ENCODE measurements at places on chromosomes 1 and 21. TPM values are rescaled to one million over a fixed set of nuclear protein-coding genes. Genes with fewer than 3 reads are reported as not detected.

BACE2 gene
- total RNA-seq: 1.8 TPM

F3 gene
- total RNA-seq: 0.14 TPM

SAMSN1 gene
- total RNA-seq: 113 TPM

C1orf94 gene
- total RNA-seq: not detected

MORC3 gene
- total RNA-seq: 17.4 TPM

SYT2 gene
- not detected for total RNA-seq

ADGRL2 gene
- total RNA-seq: not detected

NBPF26 gene
- total RNA-seq: 15.9 TPM

S100A7 gene
- total RNA-seq: not detected

FCRL3 gene
- total RNA-seq: 1.0 TPM

GRCh38 chr1:167102906-167103573 is 9.2 kb downstream of the STYXL2 start:
- H3K4me1 ChIP-seq: peaks cover 29% of the 10 kb centered on the region
- H3K36me3 ChIP-seq: no peaks in the 10 kb centered on the region
- DNase-seq: no peak
- H3K27ac ChIP-seq: no peak overlapping the region
- H3K4me3 ChIP-seq: no peak overlapping the region

DNA sequence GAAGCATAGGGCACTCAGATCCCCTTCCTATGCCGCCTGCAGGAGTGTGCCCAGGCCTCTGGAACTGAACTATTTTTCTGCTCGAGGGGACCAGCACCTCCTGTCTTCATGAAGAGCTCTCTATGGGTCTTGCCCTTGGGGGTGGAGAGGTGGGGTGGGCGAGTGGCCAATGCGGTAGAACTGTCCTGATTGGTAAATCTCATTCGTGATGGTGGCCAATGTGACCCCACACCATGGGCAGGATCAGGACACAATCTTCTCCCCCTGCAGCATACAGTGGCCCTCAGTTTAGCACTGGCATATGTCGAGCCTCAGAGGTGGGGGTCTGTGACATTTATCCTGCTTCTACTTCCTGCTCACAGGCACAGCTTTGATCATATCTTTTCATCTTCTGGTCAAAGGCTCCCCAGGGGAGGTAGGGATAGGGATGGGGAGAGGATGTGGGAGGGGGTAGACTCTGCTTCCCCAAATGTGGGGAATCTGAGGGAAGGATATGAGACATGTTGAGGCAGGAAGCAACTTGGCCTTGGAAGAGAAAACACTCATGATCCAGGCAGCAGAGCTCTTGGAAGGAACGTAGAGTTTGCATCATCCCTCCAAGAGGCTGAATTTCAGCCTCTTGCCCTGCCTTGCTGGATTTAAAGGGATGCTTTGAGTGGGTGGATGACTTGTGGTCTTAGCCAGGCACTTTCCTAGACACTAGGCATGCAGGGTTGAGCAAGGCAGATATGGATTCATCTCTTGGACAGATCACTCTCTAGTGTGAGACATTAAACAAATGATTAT is 81.8 kb downstream of the LAMC2 start:
- H3K4me3 ChIP-seq: no peak overlapping the region
- DNase-seq: no peak
- H3K36me3 ChIP-seq: no peaks in the 10 kb centered on the region

DNA sequence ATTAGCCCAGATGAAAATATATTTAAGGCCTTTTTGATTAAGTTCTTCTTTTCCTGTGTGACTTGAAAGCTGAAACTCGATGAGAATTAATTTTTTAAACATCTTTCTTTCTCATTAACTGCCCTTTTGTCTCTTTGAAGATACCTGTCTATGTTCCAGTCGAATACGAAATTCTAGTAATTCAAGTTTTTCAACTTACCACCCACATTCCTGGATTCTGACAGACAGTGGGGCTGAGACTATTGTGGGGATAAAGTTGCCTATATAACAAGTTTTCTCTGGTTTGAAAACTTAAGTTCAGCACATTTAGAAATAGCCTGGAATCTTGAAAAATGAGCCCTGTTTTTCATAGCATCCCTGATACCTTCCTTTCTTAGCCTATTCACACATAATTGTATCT is 114.6 kb downstream of the NTNG1 start:
- no peaks in the 10 kb centered on the region for H3K27me3 ChIP-seq
- H3K4me1 ChIP-seq: no peaks in the 10 kb centered on the region
- DNase-seq: no peak
- no peaks in the 10 kb centered on the region for H3K36me3 ChIP-seq
- no peak overlapping the region for H3K4me3 ChIP-seq

GRCh38 chr1:211609120-211610024 is 30.4 kb upstream of the SLC30A1 start:
- no peaks in the 10 kb centered on the region for H3K36me3 ChIP-seq
- H3K27ac ChIP-seq: no peak overlapping the region
- peaks cover 9% of the 10 kb centered on the region for H3K4me1 ChIP-seq
- DNase-seq: no peak
- peaks cover 8% of the 10 kb centered on the region for H3K27me3 ChIP-seq
- H3K4me3 ChIP-seq: no peak overlapping the region

DNA sequence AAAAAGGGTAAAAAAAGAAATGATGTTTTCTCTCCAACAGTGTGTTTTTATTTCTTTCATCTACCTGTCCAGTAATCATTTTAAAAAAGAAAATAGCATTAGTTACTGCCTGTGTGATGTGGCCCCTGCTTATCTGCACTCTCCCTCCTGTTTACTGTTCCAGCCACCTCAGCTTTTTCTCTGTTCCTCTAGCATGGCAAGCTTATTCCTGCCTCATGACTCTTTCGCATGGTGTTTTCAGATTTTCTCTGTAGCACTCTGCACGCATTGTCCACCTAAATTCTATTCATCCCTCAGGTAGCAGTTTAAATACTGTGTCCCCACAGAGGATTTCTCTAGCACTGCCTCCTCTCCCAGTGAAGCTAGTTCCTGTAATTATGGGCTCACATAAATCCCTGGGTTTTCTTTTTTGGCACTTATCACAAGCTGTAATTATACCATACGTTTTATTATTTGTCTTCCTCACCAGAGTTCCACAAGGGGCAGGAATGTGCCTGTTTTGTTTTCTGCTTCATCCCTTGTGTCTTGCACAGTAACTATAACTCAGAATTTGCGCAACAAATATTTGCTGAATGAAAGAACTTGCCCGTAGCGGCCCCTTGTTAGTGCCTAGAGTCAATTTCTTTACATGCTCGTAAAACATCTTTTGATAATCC is 51.4 kb upstream of the LRIG2 start:
- DNase-seq: no peak
- H3K4me3 ChIP-seq: no peak overlapping the region
- peaks cover 3% of the 10 kb centered on the region for H3K36me3 ChIP-seq

DNA sequence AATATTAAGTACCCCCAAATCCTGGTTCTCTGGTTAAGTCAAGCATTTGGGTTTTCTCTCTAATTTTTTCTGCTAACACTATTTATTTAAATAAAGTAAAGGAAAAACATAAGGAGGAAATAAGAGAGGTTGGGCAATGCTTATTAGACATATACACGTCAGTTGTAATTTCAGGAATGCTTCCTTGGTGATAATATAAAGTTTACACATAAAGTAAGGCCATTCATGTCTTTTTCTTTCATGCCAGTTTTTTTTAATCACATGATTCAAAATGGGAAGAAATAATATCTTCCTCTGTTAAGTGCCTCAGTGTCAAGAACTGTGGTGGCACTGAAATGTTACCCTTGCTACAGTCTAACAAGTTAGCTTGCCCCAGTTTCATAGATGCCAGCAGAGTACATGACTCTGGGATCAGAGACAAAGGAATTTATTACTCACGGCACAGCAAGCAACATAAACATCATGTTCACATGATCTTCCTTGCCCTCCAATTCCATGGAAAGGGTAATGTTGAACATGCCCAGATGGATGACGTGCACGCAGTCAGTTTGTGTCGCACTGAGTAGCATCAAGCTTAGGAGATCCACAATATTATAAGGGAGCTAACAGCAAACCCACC is 184.9 kb downstream of the PLA2G4A start:
- H3K27me3 ChIP-seq: peaks cover 4% of the 10 kb centered on the region
- H3K4me3 ChIP-seq: no peak overlapping the region
- no peaks in the 10 kb centered on the region for H3K36me3 ChIP-seq
- no peaks in the 10 kb centered on the region for H3K4me1 ChIP-seq
- DNase-seq: no peak

- peaks cover 3% of the 10 kb centered on the region for H3K27me3 ChIP-seq
- no peak overlapping the region for H3K4me3 ChIP-seq
- no peak overlapping the region for H3K27ac ChIP-seq
- no peaks in the 10 kb centered on the region for H3K4me1 ChIP-seq
- H3K36me3 ChIP-seq: no peaks in the 10 kb centered on the region
Measured at GRCh38 chr1:213448360-213448759, 397.3 kb downstream of the RPS6KC1 start.

DNA sequence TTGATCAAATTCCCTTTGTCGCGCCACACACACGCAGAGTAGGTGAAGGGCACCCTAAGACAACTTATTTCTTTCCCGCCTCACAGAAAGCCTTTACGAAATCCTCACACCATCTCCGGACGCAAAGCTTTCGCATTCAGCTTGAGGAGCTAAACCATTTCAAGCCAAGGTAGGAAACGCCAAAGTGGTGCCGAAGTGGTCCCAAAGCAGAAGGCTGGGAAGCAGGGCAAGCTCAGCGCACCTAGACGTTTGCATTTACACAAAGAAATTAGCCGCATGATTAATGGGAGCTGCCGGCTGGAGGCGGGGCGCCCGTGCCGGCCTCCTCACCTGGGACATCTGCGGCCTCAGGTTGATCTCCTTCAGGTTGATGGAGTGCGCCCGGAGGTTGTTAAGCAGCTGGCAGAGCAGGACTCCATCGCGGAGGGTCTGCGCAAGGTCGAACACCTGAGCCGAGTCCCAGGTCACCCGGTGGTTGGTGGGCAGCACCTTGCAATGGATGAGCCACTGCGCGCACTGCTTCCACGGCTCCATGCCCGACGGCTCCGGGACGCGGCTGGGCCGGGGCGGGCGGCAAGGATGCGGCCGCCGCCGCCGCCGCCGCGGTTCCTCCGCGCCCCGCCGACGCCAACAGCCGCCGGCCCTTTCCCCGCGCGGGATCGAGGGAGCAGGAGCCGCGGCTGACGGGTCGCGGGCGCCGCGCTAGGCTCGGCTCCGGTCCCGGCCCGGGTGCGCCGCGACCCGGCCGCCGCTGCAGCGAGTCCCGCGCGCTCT is 457 bp downstream of the VAV3 start:
- H3K27ac ChIP-seq: peak overlapping the region; percentile 98
- H3K4me1 ChIP-seq: peaks cover 31% of the 10 kb centered on the region
- no peaks in the 10 kb centered on the region for H3K27me3 ChIP-seq
- H3K4me3 ChIP-seq: peak overlapping the region; percentile 94

- H3K27ac ChIP-seq: no peak overlapping the region
- H3K4me1 ChIP-seq: peaks cover 14% of the 10 kb centered on the region
- H3K36me3 ChIP-seq: peaks cover 21% of the 10 kb centered on the region
- H3K27me3 ChIP-seq: no peaks in the 10 kb centered on the region
- H3K4me3 ChIP-seq: no peak overlapping the region
- DNase-seq: no peak
Measured at GRCh38 chr1:44025816-44026215, 5.4 kb downstream of the SLC6A9 start.

GRCh38 chr1:1768249-1768992 is 9.8 kb downstream of the NADK start:
- DNase-seq: no peak
- H3K36me3 ChIP-seq: peaks cover 40% of the 10 kb centered on the region
- H3K4me1 ChIP-seq: peaks cover 2% of the 10 kb centered on the region
- no peak overlapping the region for H3K27ac ChIP-seq
- no peak overlapping the region for H3K4me3 ChIP-seq

- no peaks in the 10 kb centered on the region for H3K4me1 ChIP-seq
- no peak overlapping the region for H3K27ac ChIP-seq
- peaks cover 2% of the 10 kb centered on the region for H3K27me3 ChIP-seq
Measured at GRCh38 chr1:245465666-245466065, 310.9 kb downstream of the KIF26B start.

DNA sequence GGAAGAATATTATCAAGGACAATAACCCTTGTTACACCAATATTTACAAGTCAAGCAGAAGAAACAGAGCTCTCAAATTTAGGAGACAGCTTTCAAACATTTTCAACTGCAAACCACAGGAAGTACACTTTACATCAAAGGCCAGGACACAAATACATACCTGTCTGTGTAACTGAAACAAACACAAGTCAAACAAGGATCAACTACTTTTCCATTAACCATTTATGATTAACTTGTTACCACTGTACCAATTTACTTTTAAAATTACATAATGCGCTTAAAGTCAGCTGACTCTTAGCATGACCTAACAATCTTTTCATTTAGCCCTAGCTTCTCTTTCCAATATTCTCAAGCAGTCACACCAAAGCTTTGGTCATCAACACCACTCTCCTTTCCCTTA is 43.5 kb downstream of the TRIM33 start:
- H3K27me3 ChIP-seq: no peaks in the 10 kb centered on the region
- no peak for DNase-seq
- peaks cover 43% of the 10 kb centered on the region for H3K4me1 ChIP-seq
- H3K4me3 ChIP-seq: no peak overlapping the region
- peaks cover 25% of the 10 kb centered on the region for H3K36me3 ChIP-seq

- peak; percentile 24 for DNase-seq
- H3K27me3 ChIP-seq: no peaks in the 10 kb centered on the region
- H3K4me1 ChIP-seq: peaks cover 13% of the 10 kb centered on the region
- H3K27ac ChIP-seq: peak overlapping the region; percentile 84
- H3K4me3 ChIP-seq: peak overlapping the region; percentile 85
- peaks cover 14% of the 10 kb centered on the region for H3K36me3 ChIP-seq
Measured at GRCh38 chr1:7827126-7827955, 25.5 kb downstream of the UTS2 start.

DNA sequence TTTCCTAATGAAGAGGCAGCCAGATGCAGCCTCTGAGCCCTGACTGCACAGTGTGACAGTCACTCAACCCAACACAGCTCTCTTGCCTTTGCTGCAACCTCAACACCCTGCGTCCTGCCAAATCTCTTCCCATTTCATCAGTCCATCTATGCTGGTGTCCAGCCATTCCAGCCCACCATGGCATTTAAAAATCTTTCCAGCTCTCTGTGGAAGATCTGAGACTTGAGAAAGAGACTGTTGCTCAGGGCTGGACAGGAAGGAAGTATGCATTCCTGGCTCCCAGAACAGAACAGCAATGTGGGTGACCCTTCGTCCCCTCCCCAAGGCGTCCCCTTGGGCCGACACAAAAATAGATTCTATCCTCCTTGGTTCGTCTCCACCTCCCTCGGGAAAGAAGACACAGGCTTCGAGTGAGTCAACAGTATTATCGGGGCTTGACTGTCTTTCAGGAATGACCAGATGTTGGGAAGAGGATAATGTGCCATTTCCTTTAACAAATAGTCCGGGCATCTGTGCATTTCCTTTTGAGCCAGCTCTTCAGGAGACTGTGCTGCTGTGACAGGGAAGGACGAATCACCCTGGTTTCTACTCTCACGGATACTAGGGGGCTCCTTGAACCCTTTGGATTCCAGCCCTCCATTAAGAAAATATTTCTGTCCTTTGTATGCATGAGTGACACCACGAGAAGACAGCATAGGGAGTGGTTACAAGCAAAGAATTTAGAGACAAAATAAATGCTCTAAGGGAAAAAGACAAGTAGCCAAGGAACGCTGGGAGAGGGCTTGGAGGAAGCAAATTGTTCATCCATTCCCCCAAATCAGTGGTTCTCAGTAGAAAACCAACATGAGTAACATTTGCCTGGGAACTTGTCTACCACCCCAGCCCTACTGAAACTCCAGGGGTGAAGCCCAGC is 111.4 kb upstream of the CDC42BPA start:
- DNase-seq: no peak
- H3K4me1 ChIP-seq: no peaks in the 10 kb centered on the region
- H3K27ac ChIP-seq: no peak overlapping the region

GRCh38 chr1:11658542-11658941 is 3.9 kb downstream of the FBXO44 start:
- DNase-seq: no peak
- no peaks in the 10 kb centered on the region for H3K36me3 ChIP-seq
- H3K4me3 ChIP-seq: no peak overlapping the region
- H3K27me3 ChIP-seq: no peaks in the 10 kb centered on the region
- no peak overlapping the region for H3K27ac ChIP-seq

GRCh38 chr1:183604815-183605214 is 14.6 kb upstream of the NCF2 start:
- H3K27ac ChIP-seq: no peak overlapping the region
- no peak for DNase-seq
- peaks cover 3% of the 10 kb centered on the region for H3K4me1 ChIP-seq
